ENCODE measurements at places on chromosomes 3 and 15.

- DNase-seq = no peak
These were observed 130.1 kb downstream of the P2RY1 start for GRCh38 chr3:152964911-152965609.

DNA sequence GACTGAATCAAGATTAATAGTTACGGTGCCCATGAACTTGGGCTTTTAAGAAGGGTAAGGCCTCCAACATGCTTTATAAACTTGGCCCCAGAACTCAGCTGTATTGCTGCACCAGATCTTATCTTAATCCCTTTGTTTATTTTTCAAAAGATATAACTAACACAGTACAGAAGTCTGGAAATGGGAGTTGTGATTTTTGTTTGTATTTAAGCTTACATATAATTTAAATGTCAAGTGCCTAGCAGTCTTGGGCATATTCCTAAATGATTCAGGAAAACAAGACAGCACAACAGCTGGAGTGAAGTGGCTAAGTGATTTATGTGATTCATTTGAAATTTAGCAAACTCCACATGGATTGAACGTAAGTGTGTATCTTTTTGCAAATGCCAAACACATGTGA, 56.2 kb downstream of the NBEAL2 start:
- no peak for DNase-seq

- no peak for DNase-seq
These were observed 225.6 kb downstream of the CNTN6 start for GRCh38 chr3:1318296-1319005.

DNA sequence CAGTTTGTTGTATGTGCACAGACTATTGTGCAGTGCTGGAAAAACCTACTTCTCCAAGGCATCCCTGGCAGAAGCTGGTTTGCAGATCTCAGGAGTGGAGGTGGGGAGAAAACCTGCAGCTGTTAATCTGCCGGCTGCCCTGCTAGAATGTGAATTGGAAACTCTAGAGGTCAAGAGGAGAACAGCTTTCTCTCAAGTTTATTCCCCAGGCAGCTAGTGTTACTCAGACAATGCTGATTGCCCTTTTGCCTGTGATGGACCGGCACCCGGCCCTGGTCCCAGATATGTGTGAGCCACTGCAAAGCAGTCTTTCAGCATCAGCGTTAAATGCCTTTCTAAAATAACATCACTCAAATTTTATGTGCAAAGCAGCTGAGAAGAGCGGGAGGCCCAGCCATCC, 129.7 kb upstream of the TPM1 start:
- DNase-seq = no peak

- DNase-seq = no peak
These were observed 36.4 kb downstream of the INO80 start for GRCh38 chr15:41079717-41080116.

GRCh38 chr15:92878593-92879053, 21.5 kb upstream of the CHD2 start:
- DNase-seq = peak; percentile 57

GRCh38 chr3:193132964-193133363, 108.1 kb upstream of the PLAAT1 start:
- no peak for DNase-seq

- DNase-seq = no peak
These were observed 25.3 kb upstream of the PIAS1 start for GRCh38 chr15:68028888-68029207.

All from NCI-H187 treated with DMSO at 0.1 percent for 48 hours (cell line).